Fibroblast of pulmonary artery (primary cell): ENCODE measurements at places on chromosomes 5 and 9.

DNA sequence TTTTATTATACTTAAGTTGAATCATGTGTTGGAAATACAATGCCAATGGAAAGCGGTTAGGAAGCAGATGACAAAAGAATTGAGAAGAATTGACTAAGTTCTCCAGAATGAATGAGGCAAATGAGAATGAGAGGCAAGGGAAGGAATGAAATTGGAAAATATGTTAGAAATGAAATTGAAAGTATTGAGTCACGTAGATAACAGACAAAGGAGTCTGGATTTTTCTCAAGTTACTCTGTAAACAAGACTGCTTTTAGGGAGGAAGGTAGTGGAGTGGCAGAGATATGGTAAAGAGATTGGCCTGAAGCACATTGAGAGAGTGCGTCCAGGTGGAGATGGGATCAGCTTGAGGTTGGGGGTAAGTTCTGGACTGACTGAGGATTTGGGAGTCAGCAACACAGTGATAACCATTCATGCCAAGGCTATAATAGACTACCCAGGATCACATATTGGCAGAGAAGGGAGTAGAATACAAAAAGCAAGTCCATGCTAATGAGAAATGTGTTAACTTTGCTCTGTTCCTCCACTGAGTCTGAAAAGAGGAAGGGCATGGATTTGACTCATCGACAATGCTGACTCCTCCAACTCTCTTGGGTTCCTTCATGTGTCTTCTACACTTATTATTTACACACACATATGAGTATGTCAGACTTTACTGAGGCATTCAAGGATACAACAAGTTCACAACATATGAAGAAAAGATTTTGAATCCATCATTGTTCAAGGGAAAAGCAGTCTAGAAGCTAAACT is 814.2 kb upstream of the ZNF608 start:
- peak; percentile 70 for DNase-seq

DNA sequence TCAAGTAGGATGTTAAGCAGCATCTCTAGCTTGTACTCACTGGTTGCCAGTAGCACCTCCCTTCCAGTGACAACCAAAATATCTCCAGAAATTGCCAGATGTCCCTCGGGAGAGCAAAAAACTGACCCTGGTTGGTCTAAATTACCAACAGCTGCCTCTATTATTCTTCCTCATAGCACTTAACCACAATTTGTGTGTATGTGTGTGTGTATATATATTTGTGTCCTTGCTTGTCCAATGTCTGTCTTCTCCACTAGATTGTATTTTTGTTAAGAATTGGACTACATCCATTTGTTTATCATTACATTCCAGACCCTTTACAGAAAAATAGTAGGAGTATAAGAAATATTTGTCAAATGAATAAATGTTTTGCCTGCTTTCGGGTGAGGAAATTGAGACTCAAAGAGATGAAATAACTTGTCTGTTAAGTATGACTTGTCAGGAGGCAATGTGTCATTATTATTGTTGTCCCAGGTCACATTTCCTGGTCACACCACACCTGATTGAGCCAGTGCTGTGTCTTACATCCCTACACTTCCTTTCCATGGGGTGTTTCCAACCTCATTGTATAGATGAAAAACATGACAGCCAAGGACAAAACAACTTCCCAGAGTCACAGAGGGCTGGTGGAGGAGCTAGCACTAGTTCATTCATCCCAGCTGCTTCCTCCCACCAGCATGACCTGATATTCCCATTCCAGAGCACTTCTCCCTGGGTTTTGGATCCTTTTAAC is 11.4 kb upstream of the GRPEL2 start:
- peak; percentile 19 for DNase-seq

GRCh38 chr9:8027351-8027750 is 227.8 kb upstream of the DMAC1 start:
- no peak for DNase-seq

GRCh38 chr9:131236161-131236560 is 40.1 kb downstream of the FAM78A start:
- no peak for DNase-seq

- DNase-seq = peak; percentile 70
Measured at GRCh38 chr5:137995077-137995748, 37.7 kb downstream of the FAM13B start.

DNA sequence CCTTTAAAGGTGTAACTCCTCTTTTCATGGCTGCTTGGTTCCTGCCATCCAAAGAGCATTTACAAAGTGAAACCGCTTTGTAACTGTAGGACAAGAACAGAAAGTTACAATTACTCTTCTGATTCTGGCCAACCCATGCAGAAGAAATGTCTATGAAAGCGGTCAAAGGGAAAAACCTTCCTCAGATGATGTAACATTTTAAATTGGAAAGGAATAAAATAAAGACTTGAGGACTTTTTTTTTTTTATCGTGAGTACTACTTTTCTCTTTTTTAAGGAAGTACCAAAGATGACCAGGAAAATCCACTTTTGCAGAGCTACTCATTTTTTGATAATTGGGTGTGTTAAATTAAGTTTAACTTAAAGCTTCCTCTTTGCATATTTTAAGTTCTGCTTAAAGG is 13.0 kb upstream of the C9orf72 start:
- no peak for DNase-seq

DNA sequence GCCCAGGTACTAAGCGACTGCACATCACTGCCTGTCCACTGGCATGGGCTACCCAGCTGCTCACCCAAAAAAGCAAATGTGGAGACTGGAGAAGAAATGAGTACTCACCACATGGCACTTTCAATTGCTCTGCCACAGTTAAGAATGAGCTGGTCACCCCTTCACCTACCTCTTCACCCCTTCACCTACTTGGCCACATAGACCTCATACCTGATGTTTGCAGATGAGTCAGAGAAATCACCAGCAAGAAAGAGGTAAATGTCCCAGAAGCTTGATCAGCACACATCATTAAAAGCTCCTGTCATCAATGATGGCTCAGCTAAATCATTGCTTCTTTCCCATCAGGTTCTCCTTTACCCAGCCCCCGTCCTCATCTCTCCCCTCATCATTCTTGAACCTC is 7.6 kb upstream of the PRUNE2 start:
- no peak for DNase-seq

DNA sequence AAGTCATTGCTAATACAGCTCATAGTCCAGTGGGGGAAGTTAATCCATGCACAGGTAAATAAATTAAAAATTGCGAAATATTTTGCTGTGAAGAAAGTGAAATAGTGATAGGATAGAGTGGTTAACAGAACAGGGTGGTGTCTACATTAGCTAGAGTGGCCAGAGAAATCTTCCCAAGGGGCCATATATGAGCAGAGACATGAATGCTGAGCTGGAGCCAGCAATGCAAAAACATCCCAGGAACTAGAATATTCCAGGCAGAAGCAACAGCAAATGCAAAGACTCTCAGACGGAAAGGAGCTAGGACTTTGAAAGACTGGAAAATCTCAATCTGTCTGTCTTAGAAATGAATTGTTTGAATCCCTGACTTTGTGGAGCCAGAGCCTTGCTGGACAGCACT is 1221.6 kb downstream of the MAT2B start:
- DNase-seq = no peak

DNA sequence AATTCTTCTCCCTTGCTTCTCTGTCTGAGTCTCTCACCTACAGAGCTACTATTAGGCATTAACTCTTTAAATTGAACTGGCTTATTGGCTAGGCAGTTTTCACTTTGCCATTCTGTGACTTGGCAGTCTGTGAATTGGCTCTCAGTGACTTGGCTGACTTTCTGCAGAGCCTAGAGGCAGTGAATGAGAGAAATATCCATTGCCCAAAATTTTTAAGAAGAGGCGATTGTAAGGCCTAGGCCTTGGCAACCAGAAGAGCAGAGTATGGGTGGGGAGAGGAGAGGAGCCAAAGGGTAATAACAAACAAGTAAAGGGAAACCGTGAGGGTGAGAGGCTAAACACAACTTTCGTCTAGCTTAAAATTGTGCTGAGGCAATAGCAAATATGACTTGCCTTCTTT is 176.7 kb downstream of the PRR16 start:
- DNase-seq = no peak

- DNase-seq = no peak
Measured at GRCh38 chr9:107559494-107560086, 70.0 kb upstream of the KLF4 start.

DNA sequence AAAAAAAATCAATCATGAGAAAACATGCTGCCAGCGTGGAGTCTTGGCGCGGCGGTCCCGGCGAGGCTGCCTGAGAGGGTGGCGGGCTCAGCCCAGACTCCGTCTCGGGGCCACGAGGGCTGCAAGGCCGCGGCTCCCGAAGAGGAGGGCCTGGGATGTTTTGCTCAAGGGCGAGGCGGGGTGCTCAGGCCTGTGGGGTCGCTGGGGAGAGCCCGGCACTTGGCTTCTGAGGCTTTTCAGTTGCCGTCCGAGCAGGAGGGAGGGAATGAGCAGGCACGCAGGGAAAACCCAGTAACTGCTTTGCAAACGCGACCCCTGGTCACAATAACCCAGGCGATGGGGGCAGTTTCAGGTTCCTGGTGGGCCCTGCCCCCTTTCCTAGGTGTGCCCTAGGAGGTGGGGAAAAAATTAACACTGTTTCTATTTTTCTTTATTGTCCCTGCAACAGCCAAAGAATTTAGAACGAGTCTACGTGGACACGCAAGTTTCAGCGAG is 3.2 kb upstream of the IRX2 start:
- no peak for DNase-seq
